A549 treated with RU486 at 1 μM for 4 hours (cell line): ENCODE measurements at places on chromosomes 3 and 15. TPM values are rescaled to one million over a fixed set of nuclear protein-coding genes. Genes with fewer than 3 reads are reported as not detected.

The IL16 gene
- total RNA-seq, result 0.09 to 0.18 TPM in 2 of 5 replicates, not detected in the others

The C3orf22 gene
- not detected in 5 replicates for total RNA-seq

The UQCC5 gene
- total RNA-seq, result 43.3 to 87.9 TPM (median 59.4 TPM) in 5 replicates

The HEMK1 gene
- 4.4 to 7.4 TPM (median 6.3 TPM) in 5 replicates for total RNA-seq

The CACNA2D2 gene
- total RNA-seq, result 0.25 to 0.75 TPM (median 0.58 TPM) in 5 replicates
